Aorta (tissue), 5 donors: ENCODE measurements at places on chromosomes 3 and 15. TPM values are rescaled to one million over a fixed set of nuclear protein-coding genes. Genes with fewer than 3 reads are reported as not detected.

Gene ALDH1A3
- total RNA-seq, result 7.0 TPM

Gene PCNP
- 161 TPM for total RNA-seq

DNA sequence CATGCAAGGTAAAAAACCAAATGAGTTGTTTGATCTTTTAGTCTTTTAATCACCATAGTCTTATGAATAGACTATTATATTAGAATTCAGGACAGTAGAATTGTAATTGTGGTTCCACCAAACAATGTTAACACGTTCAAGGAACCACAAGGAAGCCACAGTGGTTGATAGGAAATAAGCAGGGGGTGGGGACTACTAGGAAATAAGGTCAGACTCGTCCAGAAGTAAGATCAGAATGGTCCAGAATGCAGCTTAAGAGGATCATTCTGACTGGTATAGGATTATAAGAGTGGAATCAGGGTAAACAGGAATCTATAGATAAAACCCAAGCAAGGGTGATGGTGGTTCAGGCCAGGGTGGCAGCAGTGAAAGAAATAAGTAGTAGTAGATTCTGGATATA lies 7.5 kb downstream of the MYNN start:
- no peak overlapping the region for H3K27ac ChIP-seq
- no peak for DNase-seq
- peaks cover 8% of the 10 kb centered on the region for H3K36me3 ChIP-seq
- H3K27me3 ChIP-seq, result no peaks in the 10 kb centered on the region
- H3K4me1 ChIP-seq, result no peaks in the 10 kb centered on the region

GRCh38 chr3:94522488-94522887 lies 459.6 kb downstream of the NSUN3 start:
- no peak for DNase-seq
- no peaks in the 10 kb centered on the region for H3K36me3 ChIP-seq
- H3K27me3 ChIP-seq, result no peaks in the 10 kb centered on the region
- no peak overlapping the region for H3K27ac ChIP-seq
- H3K4me1 ChIP-seq, result no peaks in the 10 kb centered on the region

DNA sequence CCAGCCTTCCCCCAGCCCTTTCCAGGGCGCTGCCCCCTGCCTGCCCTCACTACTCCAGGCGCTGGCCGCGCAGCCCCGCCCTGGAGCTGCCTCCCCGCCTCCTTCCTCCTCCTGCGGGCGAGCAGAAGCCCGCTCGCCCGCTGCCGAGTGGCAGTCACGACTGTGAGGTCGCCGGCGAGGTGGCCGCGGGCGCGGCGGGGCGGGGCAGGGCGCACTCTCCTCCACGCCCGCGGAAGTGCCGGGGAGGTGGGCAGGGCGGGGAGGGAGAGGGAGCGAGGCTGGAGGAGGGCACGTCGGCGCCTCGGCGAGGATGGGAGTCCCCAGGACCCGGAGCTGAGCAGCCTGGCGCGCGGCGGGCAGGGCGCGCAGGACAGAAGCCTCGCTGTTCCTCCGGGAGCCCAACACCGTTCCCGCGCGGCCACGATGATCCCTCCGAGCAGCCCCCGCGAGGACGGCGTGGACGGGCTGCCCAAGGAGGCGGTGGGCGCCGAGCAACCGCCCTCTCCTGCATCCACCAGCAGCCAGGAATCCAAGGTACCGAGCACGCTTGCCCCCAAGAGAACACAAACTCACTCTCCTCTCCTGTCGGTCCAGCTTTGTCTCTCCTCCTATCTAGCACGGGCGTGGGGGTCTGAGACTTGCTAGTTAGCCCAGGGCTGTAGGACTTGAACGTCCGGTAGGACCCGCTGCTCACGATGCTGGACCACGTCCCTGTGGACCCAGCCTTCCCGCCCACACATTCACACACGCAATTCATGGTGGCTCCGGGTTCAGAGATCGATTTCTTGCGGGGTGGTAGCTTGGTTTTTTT lies at the start of gene STAC:
TSS of gene STAC (plus strand) at position 284 of the 811 bp plus-strand sequence. CDS start at position 424, 140 bp downstream.
- H3K36me3 ChIP-seq, result no peaks in the 10 kb centered on the region
- H3K27ac ChIP-seq, result no peak within 1 kb of the TSS
- H3K4me1 ChIP-seq, result peaks cover 2% of the 10 kb centered on the region
- H3K27me3 ChIP-seq, result no peaks in the 10 kb centered on the region

Gene FOXL2
- not detected for total RNA-seq

Gene TM4SF1
- total RNA-seq, result 213 TPM

GRCh38 chr15:73767806-73768501 lies 14.8 kb upstream of the INSYN1 start:
- H3K27ac ChIP-seq, result no peak overlapping the region
- no peaks in the 10 kb centered on the region for H3K36me3 ChIP-seq
